ENCODE measurements at places on chromosomes 2 and 18. TPM values are rescaled to one million over a fixed set of nuclear protein-coding genes. Genes with fewer than 3 reads are reported as not detected.

The DLX1 gene
- polyA plus RNA-seq: not detected

The CYP27A1 gene
- polyA plus RNA-seq: 61.9 TPM

The GBX2 gene
- 0.54 TPM for polyA plus RNA-seq

The RESP18 gene
- polyA plus RNA-seq: not detected

The TUBA4B gene
- polyA plus RNA-seq: 0.79 TPM

The LCT gene
- 0.08 TPM for polyA plus RNA-seq

The RAD51AP2 gene
- polyA plus RNA-seq: 0.17 TPM

The ZAP70 gene
- 2.5 TPM for polyA plus RNA-seq

The CKAP2L gene
- 15.3 TPM for polyA plus RNA-seq

The SERPINB11 gene
- polyA plus RNA-seq: not detected

The INHBB gene
- not detected for polyA plus RNA-seq

DNA sequence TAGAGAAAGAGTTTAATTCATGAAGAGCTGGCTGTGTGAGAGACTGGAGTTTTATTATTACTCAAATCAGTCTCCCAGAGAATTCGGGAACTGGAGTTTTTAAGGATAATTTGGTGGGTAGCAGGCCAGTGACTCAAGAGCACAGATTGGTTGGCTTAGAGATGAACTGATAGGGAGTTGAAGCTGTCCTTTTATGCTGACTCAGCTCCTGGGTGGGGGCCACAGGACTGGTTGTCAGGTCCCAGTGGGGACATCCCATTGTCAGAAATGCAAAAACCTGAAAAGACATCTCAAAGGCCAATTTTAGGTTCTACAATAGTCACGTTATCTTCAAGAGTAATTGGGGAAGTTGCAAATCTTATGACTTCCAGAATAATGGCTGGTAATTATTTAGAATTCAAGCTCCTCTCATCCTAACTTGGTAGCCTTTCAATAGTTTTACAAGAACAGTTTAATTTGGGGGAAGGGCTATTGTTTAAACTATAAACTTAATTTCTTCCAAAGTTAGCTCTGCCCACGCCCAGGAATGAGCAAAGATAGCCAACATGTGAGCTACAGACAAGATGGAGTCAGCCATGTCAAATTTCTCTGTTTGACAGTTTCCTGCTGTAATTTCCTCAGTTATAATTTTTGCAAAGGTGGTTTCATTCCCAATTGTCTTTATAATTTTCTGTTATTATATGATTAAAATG is 149.4 kb upstream of the SLC39A10 start:
- DNase-seq: no peak

DNA sequence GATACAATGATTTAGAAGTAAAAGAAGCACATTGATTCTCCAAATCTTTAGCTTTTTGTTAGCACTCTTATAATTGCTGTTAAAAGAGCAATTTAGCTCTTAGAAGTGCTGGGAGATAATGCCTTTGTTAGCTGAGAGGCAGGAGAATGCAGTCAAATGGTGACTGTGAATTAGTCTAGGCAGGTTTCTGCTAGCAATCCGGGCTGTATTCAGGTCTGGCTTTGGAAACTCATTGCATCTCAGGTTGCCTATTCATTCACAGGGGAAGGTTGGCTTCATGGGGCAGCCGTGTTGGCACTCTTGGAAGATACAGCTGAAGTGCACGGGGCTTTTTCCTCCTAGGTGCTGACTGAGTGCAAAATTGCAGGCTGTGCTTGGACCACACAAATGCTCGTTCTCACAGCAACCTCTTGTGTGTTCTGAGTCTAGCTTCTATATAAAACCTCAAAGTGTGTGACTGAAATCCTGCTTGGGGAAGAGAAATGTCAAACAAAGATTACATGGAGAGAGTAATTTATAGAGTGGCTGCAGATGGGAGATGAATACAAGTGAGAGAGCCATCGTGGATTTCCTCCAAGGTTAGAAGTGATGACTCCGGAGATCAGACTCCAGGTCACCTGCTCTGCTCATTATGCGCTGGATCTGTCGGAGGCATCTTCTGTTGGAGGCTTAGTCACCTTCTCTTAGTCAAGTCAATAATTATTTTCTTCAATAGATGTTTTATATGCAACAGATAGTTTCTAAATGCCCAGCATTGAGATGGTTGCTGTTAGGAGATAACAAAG is 167.8 kb downstream of the PMAIP1 start:
- no peak for DNase-seq

GRCh38 chr2:71276311-71277146 is 49.6 kb upstream of the PAIP2B start:
- peak; percentile 47 for DNase-seq

- no peak for DNase-seq
These were observed 38.5 kb upstream of the TRIB2 start for GRCh38 chr2:12678186-12678585.

DNA sequence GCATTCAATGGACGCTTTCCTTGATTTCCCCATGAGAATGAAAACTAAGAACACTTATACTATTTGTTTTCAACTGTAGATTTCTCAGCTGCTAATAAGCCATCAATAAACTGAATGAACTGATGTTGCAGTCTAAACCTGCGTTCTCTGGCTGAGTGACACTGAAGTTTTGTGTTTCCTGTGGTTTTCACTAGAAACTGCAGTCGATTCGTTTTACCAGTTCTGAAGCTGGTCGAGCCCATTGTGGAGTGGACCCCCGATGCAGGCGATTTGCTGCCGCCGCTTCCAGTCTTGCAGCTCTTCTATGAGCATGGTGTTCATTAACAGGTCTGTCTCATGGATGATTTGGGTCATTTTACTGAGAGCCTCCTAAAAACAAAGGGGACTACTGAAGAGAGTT is 50.6 kb upstream of the STAT1 start:
- DNase-seq: no peak

- no peak for DNase-seq
These were observed 618.7 kb upstream of the ZEB2 start for GRCh38 chr2:145138626-145139025.

- DNase-seq: no peak
These were observed 31.9 kb downstream of the SNORC start for GRCh38 chr2:232901736-232902578.

DNA sequence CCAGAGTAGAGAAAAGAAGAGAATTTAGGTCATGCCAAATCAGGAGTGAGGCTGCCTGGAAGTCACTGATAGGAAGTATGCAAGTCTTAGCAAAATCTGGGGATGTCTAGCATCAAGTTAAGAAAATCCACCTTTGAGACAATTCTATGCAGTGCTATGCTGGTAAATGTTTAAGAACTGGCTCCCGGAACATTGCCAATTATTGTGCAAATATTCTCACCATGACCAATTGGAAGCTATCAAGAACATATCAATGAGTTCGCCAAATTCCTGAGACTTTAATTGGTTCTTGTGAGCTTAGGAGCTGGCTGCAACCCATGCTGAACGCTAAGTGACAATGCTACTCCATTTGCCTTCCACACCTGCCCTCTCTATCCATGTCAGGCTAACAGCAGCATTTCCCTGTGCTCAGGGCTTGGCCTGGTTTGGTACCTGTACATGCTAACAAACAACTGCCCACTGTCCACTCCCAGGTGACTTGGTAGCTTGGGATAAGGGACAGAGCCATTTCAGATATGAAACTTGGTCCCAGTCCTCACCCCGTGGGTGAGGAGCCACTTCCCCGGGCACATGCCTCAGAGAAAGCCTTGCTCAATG is 172.9 kb upstream of the KLHL29 start:
- no peak for DNase-seq

GRCh38 chr2:227616631-227617030 is 667 bp upstream of the SCYGR4 start:
- no peak for DNase-seq

DNA sequence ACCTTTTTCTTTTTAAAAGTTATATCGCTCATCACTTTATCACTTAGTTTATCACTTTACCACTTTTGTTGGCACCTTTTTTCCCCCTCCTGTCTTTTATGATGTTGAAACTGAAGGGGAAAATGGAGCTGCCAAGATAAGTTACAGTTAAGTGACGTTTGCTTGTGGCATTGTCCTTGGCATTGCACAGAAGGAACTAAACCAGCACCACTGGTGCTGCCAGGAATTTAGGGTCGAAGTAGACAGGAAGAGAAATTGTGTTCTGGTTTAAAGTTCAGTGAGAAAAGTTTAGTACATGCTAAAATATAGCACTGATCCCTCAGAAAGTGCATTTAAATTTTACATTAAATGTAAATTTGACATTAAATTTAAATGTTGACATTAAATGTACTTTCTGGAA is 49.9 kb downstream of the MYO1B start:
- DNase-seq: no peak

GRCh38 chr2:5782103-5782502 is 89.9 kb downstream of the SOX11 start:
- DNase-seq: no peak

GRCh38 chr2:44616667-44617155 is 255.0 kb downstream of the CAMKMT start:
- DNase-seq: no peak

GRCh38 chr2:212894026-212894425 is 257.4 kb downstream of the IKZF2 start:
- DNase-seq: no peak

- DNase-seq: no peak
These were observed 112.5 kb upstream of the ARHGAP28 start for GRCh38 chr18:6616981-6617380.

DNA sequence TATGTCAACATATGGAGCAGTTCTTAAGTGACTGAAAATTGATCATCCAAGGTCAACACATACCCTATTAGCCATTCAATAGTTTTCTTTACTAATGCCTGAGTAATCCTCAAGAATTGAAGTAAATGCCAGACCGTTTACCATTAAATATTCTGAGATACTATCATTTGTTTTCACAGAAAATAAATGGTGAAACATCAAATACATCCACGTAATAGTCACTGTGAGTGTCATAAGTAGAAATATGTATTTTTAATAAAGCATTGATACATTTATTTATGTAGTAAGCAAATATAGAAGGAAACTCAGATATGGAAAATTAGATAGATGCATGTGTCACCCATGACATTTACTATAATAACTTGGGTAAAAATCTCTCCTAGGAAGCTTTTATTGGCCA is 927.8 kb upstream of the NRXN1 start:
- DNase-seq: no peak

GRCh38 chr2:157364257-157364974 is 38.8 kb upstream of the ERMN start:
- DNase-seq: no peak

Data from renal cortex interstitium (tissue), 15 donors.